Stimulated activated CD4-positive, alpha-beta T cell treated with anti-CD3 and anti-CD28 coated beads, Interleukin-15, amount 100 ng/mL, for 1 hour (primary cell): ENCODE measurements at places on chromosomes 3 and 15.

DNA sequence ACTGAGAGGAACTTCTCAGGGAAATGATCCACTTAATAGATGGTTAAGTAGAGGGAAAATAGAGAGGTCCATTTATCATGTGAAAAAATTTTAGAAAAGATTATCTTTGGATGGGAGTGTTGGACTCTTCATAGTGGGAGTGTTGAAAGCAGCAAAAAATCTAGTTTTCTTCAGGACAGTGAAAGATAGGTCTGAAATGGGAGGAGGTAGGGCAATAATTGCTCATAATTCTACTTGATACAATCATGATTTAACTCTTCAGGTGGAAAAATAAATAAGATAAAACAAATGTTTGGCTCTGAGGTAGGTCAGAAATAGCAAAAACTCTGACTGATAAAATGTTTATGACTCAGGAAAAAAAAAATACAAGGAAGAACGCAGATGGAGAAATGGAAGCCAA, 144.1 kb upstream of the DPH6 start:
- no peak for DNase-seq

DNA sequence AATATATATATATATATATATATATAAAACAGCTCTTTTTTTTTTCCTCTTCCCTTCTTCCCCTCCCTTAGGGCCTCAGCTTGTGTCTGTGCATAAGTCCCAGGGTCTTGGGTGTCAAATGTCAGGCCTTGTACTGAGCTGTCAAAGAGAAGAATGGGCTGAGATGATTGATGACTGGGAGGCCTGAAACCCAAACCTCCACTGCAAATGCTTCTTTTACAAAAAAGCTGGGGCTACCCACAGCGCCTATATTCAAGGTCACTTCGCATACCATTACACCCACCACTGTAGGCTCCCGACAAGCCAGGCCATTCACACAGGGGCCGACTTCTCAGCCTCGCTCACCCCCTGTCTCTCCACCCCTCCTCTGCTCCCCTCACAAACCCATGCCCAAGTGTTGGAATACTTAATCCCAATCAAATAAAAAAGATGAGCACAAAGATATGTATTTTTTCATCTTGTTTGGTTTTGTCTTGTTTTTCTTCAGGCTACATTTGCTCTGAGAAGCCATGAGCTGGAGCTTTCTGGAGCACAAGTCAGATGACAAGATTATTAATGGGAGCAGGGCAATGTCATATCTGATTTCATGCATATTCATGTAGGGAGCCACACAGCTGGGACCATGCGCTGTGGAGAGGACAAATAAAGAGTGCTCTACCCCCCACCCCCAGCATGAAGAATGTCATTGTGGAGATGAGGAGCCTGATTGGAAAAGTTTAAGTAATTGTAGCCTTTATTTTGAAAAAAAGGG, 614.4 kb upstream of the NR2F2 start:
- no peak for DNase-seq

DNA sequence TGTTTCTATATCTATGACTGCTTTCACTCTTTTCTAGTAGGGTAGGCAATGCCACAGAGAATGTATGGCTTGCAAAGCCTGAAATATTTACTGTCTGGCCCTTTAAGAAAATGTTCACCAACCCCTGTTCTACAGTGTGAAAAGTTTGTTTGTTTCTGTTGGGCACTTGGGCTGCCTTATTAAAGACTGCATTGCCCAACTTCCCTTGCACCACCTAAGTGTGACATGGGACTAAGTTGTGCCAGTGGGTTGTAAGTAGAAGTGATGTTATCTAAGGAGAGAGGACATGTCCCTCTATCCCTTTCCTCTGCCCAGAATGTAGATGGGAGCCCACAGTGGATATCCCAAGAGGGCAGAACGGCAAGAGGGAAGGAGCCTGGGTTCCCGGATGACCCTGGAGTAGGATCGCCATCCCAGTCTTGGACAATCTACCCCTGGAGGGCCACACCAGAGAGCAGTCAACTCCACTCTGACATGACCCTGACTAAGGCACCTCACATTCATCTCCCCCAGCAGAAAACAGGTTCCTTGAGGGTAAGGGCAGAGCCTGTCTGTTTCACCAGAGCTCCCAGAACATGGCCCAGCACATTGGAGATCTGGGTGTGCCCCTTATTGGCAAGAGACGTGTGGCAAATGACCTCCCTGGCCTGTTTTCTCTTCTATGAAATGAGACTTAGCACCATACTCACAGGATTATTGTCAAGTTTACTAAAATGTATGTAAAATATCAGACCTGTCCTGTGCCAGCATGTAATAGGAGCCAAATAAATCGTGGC, 138.8 kb downstream of the SMAD6 start:
- no peak for DNase-seq

DNA sequence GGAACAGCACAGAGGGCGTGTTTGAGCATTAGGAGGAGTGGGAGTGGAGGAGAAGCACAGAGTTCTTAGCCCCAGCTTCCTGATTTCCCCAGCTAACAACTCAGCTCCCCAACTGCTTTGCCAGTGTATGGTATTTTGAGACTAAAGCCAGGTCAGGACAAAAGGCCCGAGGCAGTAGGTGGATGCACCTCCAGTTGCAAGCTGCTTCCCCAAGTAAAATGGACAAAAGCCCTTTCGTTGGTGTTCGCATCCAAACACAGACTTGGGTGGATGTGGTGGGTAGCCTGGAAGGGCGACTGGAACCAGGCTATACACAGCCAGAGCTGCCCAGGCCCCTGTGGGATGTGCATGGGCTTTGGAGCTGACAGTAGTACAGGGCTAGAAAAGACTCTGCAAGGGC, 12.3 kb upstream of the EHD4 start:
- no peak for DNase-seq

DNA sequence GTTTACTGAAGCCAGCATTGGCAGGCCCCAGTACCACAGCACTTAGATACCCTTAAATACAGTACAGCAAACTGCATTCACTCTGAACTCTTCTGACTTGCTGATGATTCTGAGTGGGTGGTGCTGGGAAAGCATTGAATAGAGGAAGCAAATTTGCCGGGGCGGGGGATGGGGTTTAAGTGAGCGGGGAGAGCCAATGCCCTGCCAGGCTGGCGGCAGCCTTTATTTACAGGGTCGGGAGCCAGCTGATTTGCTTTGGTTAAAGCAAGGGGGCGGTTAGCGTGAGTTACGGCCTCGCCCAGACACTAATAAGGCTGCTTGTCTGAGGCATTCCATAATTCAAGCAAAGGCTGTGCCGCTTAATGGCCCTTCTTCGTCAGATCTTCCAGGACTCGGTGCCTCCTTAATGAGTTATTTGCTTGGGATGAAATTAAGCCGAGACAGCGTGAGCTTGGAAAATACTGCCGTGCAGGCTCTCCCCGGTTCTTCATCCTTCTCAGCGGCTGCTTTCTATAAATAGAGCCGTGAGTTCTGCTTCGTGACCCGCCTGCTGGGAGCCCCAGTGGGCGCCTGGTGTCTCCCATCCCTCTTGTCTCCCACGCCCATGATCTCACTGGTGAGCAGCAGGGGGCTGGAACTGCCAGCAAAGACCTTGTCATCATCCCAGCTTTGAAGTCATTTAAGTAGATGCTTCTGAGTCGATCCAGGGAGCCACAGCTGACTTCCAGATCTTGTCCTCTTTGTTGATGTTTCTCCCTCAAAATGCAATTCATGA, 25.8 kb downstream of the SPSB4 start:
- peak; percentile 5 for DNase-seq

- no peak for DNase-seq
These were observed 1.7 kb downstream of the PRTG start for GRCh38 chr15:55740981-55741832.

DNA sequence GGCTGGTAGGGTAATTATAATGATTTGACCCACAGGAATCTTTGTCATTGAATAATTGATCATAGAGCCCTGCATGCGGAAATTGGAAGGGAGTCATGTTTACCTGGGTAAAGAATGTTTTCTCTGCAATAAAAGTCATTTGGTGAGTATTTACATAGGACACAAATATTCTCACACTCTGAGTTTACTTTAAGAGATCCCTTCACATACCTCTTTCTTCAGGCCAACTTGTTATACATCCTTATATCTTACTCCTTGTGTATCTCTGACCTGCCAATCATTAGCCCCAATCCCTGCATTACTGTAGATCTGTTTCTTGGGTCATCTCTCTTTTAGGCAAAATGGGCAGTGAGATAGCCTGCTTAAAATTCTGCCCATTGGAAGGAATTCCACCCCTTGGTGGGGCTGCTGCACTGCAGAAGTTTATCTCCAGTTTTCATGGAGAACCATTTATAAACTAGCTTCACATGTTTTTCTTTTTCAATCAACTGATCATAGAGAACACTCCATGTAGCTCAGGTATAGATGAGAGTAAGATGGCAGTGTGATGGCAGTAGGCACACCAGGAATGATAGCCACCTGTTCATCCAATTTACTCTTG, 46.2 kb downstream of the ILDR1 start:
- no peak for DNase-seq

DNA sequence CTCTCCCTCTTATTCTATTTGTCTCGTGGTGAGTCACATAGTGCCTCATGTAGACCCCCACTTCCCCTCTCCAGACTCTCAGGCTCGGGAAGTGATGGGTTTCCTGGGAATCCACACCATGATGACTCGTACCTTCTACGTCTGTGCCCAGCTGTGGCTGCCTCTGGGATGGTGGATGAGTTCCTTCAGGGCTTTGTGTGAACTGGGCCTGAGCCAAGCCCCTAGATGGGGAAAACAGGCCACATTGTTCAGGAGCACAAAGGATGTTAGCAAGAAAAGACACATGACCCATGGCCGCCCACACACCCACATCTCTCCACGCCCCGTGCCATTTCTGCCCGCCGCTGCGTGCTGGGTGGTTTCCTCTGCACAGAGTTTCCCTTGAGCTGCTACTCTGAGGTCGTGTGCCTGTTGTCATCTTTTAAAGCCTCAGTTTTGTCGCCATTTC, 10.5 kb downstream of the ISG20 start:
- DNase-seq: peak; percentile 65

DNA sequence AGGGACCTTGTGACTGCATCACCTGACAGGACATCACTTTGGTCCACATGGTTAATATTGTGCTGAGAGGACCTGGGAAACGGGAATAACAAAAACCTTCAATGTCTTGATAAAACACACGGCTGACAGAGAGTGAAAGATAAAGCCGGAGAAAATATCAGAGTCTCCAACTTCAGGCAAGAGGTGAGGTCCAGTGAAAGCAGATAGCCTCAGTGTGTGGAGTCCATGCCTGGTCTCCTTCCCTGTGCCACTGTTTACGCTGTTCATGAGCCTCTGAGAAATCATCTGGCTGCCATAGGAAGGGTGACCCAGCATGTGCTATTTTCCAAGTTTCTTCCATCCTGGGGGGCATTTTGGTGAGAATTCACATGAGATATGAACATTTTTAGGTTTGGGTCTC, 39.8 kb downstream of the CCR3 start:
- DNase-seq: no peak

GRCh38 chr3:177104299-177104992, 92.8 kb downstream of the TBL1XR1 start:
- DNase-seq: no peak

DNA sequence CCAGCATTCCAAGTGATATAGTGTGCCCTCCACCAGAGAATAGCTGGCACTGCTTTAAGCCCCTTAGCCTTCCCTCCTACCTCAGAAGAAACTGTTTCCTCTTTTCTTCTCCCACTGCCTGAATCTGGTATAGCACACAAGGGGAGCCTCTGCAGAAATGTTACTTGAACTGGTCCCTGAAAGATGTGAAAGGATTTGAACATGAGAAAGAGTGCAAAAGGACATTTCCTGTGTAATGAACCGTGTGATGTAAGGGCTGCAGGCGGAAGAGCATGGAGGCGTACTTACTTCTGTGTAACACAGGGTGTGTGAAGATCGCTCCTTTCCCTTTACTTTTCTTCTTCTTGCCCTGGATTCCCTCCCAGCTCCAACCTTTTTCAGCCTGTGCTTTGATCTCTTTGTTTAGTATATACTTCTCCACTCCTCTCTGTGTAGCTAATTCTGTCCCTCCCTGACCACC, 8.4 kb downstream of the TMOD3 start:
- DNase-seq: no peak

- DNase-seq: no peak
These were observed 101.7 kb downstream of the PPP2R3A start for GRCh38 chr3:136067211-136067610.

- no peak for DNase-seq
These were observed 102.9 kb downstream of the SRGAP3 start for GRCh38 chr3:9146367-9147071.

DNA sequence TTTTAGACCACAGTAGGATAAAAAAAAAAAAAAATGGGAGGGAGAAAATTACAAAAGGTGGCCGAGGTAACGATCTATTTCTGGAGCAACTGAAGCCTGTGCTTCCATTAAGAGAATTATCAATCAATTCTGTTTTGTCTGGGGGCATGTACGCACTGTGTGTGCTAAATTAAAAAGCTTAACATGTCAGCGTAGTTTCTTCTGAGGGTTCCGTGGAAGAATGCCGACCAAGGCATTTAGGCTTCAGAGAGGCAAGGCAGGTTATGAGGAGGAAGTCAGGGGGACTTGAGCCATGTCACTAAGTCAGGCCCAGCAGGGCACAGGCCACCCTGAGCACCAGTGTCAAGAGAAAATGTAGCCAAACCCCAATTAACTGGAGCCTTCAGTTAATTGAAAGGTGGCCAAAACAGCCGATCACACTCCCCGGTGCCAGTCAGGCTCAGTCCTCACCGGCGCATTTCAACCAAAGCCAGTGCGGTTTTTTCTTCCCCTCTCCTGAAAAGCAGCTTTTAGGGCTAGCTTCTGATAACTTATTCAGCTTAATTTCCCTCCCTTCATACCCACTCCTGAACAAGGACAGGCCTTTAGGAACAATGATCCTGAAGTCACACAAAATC, 113.9 kb downstream of the MEGF11 start:
- no peak for DNase-seq

DNA sequence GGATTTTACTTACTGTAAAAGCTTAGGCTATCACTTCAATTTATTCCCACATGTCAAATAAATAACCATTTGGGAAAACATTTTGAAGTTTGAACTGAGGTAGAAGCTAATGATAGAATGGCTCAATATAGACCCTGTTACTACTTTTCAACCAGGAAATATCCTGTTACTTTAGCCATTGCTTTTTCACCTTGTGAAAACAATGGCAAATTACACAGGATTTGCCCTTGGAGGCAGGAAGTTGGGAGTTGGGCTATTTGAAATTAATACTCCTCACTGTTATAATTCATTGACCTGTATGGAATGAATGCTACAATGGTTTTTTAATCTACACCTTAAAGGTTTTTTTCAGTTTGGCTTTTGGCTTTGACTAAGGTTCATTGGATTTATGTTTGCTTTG, 98.1 kb upstream of the UBE2E2 start:
- DNase-seq: no peak

- no peak for DNase-seq
These were observed 72.3 kb downstream of the CD200R1L start for GRCh38 chr3:112774293-112774926.
